ENCODE measurements at places on chromosomes 12 and 14.

DNA sequence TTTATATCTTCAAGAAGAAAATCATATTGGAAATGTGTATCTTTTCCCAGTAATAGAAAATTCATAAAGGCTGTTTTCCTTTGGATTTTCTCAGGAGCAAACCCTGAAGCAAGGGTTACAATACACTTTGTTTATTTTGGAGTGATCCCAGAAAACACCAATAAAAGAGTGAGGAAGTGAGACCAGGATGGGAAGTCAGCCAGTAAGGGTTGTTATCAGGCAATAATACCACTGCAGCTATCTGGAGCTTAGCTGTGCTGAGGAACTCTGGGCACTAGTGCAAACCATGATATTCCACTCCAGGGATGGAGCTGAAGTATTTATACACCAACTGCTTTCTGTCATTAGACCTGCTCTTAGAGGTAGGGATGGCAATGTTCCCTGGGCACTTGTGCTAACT is 1002.3 kb downstream of the FLRT2 start:
- DNase-seq, result no peak

GRCh38 chr12:27900920-27901879 is 71.3 kb downstream of the PTHLH start:
- DNase-seq, result peak; percentile 23

DNA sequence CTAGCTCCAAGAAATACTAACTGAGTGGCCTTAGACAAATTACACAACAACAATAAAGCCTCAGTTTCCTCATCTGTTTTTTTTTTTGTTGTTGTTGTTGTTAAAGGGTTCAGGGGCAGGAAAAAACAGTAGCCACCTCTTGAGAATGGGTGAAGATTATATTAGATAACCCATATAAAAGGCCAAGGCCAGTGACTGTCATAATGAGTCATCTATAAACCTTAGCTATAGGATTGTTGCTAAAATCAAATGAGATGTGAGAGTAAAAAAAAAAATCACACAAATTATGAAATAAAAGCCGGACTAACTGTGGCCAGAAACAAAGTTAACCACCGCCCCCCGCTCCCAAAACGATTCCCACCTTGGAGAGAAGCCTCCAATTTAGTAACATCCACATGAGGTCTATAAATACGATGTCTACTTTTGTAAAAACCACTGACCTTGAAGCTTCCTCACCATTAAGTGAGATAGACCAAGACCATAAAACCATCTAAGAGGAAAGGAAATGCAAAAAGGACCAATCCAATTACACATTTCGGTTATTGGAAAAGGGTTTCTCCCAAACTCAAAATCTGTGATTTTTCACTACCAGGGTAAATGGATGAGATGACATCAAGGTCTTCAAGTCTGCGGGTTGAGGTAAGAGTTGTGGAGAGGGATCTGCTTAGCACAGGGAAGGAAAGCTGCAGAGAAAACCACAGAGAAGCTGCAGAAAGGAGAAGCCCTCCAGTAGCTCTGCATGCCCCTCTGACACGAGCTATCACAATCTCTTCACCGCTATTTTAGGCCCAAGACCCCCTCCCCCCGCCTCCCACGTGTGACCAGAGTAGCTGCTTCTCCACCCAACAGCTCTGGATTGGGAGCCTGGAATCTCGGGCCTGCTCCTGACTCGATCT is 1.0 kb downstream of the NAA25 start:
- DNase-seq, result peak; percentile 19

GRCh38 chr14:28577711-28578131 is 188.9 kb upstream of the FOXG1 start:
- no peak for DNase-seq

GRCh38 chr12:40127408-40127807 is 21.5 kb upstream of the SLC2A13 start:
- DNase-seq, result no peak

DNA sequence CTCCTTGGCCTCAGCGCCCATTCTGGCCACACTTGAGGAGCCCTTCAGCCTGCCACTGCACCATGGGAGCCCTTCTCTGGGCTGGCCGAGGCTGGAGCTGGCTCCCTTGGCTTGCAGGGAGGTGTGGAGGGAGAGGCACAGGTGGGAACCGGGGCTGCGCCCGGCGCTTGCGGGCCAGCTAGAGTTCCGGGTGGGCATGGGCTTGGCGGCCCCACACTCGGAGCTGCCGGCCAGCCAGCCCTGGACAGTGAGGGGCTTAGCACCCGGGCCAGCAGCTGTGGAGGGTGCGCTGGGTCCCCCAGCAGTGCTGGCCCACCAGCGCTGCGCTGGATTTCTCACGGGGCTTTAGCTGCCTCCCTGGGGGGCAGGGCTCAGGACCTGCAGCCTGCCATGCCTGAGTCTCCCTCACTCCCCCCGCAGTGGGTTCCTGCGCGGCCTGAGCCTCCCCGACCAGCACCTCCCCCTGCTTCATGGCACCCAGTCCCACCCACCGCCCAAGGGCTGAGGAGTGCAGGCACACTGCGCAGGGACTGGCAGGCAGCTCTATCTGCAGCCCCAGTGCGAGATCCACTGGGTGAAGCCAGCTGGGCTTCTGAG is 28.0 kb downstream of the TMEM117 start:
- DNase-seq, result no peak

GRCh38 chr12:48613321-48613720 is 43.5 kb upstream of the LALBA start:
- DNase-seq, result no peak

DNA sequence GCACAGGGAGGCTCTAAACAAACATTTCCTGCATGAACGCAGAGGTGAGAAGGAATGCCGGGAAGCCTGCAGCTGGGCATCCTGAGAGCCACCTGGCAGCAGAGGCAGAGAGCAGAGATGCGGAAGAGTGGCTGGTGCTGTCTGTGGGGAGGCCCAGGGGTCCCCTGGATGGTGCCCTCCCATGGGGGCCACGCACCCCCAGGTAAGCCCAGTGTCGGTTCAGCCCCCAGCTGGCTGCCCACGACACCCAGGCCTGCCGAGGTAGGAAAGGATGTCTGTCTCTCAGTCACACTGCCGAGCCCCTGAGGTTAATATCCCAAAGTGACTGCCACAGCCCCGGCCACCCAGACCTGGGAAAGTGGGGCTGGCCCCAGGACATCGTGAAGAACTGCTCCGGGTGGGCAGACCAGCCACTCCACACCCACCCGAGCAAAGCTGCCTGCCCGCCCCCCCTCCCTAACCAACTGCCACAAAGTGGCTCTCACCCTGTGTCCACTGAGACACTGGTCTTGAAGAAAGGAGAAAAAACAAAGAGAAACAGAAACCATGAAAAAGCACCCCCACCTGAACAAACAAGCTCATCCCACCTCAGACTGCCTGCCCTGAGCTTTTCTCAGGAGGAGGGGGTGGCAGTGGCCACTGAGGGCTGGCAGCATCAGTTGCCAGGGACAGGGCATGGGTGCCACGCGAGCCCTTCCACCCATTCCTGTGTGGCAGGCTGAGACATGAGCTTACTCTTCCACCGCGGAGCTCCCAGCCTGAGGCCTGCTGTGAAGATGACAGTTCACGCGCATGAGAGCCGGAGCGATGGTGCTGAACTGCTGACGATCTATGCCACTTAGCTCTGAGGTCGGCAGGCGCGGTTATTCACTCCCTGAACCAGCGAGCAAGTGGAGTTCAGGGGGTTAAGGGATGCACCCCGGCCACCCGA is 40.8 kb downstream of the CCDC88C start:
- DNase-seq, result no peak
